Stimulated activated CD8-positive, alpha-beta memory T cell treated with anti-CD3 and anti-CD28 coated beads, Interleukin-12 subunit alpha, Interleukin-12 subunit beta, amount 100 ng/mL, for 4 hours (primary cell): ENCODE measurements at places on chromosomes 7 and 10.

DNA sequence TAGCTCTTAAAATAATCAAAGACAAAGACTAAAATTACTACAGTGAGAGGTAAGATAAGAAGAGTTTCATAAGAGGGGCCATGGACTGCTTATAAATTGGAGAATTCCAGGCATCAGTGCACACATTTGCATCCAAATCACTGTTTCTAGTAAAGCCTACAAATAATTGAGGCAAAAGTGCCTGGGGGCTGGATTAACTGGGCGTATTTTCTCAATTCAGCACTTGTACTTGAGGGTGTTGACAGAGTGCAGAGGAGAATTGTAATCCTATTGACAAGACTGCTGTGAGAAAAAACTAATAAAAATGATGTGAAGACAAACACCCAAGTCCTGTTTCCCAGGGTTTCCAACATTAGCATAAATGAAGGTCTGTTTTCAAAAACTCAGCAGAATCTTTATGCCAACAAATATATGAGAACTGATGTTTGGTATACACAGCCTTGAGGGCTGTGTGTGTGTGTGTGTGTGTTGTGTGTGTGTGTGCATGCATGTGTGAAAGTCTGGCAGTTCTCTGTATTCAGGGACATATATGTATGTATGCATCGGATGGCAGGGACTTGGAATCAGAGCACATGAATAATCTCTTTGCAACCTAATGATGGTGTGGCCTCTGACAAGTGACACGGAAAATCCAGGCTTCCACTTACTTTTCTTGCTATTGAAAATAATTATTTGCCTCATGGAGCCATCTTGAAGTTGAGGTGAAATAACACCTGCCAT, 182.1 kb upstream of the CDC14C start:
- no peak for DNase-seq

DNA sequence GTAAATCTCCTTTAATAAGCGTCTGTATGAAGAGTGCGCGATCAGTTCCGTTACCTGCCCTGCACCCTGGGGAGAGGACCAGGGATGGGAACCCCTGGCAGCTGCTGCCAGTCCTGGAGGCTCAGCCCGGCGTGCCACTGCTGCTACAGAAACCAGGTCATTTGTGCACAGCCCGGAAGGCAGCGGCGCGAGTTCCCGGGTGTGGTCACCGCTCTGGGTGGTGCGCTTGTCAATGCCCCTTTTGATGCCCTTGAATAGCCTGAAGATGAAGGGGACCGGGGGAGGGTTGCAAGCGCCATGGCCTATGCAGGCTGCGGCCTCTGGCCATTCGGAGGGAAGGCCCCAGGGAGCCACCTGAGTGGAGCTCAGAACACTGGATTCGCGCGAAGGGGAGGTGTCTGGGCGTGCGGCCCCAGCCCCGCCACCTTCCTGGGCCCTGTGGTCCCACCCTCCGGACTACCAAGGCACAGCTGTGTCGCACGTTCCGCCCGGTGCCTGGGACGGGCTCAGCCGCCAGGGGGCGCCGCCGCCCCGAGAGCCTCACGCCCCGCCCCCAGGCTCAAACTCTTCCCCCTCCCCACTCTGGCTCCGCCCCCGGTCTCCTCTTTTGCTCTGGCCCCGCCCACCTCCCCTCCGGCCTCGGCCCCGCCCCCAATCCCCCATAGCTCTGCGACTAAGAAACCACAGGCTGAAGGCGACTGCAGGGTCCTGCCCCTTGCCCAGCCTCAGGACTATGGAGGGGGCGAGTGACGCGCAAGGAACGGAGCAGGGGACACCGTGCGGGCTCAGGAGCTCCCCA, 16.5 kb downstream of the AP5Z1 start:
- peak; percentile 60 for DNase-seq

- no peak for DNase-seq
These were observed 12.7 kb downstream of the GET4 start for GRCh38 chr7:889025-889390.

DNA sequence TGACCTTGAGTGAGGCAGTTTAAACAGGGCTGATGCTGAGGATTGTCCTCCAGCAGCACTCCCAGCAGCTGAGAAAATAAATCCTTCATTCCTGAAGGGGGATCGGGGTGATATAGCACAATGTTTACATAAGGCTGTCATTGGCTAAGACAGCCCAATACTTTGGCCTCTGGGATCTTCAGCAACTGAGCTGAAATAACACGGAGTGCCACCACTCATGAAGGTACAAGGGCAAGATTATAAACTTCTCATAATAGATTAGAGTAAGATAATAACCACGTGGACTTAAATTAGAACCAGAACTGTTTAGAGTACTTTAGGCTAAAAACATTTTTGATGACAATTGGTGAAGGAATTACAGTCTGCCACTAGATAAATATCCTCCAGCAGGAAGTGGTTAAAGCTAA, 70.0 kb upstream of the PAPSS2 start:
- no peak for DNase-seq

- peak; percentile 22 for DNase-seq
These were observed 85.0 kb downstream of the PRKCQ start for GRCh38 chr10:6494936-6495592.

DNA sequence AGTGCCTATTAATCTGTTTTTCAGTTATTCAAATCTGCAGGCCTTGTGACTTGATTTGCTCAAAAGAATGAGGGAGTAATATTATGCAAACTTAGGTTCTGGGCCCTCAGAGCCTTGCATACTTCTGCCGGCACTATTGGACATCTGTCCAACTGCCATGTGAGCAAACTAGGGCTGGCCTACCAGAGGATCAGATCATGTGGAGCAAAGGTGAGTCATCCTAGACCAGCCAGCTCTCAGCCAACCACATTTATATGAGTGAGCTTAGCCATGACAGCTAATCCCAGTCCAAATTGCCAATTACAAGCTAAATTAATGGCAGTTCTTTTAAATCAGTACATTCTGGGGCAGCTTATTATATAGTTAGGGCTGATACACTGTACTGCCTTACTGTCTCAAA, 69.6 kb downstream of the SDHAF3 start:
- no peak for DNase-seq

- DNase-seq = no peak
These were observed 82.6 kb downstream of the GPR26 start for GRCh38 chr10:123748711-123749110.

DNA sequence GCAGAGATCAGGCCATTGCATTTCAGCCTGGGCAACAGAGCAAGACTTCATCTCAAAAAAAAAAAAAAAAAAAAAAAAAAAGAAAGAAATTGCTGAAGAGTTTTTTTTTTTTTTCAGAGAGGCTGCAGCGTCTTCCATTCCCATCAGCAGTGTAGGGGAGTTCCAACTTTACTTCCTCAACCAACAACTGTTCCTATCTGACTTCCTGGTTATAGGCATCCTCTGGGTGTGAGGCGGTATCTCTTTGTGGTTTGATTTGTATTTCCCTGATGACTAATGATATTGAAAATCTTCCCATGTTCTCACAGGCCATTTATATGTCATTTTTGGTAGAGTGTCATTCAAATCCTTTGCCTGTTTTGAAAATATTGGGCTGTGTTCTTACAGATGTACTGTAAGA, 40.2 kb downstream of the PRTFDC1 start:
- no peak for DNase-seq

DNA sequence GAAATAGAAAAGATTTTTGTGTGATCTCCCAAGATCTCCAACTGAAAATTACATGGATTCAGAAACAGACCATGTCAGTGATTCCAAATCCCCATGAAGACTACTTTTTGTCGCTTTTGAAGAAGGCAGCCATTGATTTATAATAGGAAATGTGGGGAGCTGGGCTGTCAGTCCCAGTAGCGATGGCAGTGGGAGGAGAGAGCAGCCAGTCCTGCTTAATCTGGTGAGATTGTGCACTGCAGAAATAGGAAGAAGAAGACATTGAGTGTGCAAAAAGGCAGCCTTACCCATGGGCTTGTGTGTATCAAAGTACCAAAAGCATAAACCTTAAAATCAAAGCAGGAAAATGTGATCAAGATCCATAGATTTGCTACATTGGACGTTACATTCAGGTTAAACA, 4.8 kb downstream of the ADRB1 start:
- no peak for DNase-seq

GRCh38 chr10:132867801-132868644, 74.3 kb downstream of the CFAP46 start:
- no peak for DNase-seq

DNA sequence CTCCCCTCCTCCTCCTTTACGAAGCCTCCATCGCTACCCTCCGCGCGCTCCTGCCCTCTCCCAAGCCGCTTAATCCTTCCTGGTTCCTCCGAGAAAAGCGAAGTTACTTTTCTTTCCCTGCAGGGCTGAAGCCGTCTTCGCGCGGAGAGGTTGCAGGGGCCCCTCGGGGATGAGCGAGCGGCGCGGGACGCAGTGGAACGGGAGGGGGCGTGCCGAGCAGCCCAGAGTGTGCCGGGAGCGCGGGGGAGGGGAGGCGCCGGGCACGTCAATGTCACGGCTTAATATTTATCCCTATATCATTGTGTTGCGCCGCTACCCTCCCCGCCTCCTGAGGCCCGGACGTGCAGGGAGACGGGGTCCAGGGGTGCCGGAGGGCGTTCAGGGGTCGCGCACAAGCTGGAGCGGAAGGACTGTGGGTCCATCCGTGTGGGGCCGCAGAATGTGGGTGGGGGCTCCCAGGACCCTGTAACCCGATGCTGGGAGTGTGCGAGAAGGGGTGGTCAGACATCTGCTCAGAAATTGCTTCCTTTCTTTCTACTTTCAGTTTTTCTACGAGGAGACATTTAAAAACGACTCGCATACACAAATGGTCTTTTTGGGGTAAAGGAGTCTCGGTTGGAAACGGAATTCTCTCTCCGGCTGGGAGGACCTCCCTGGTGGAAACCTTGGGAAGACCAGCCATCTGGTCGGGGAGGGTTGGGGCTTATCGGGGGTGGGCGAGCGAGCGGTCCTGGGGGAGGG, 2.4 kb downstream of the CDK6 start:
- peak; percentile 64 for DNase-seq

DNA sequence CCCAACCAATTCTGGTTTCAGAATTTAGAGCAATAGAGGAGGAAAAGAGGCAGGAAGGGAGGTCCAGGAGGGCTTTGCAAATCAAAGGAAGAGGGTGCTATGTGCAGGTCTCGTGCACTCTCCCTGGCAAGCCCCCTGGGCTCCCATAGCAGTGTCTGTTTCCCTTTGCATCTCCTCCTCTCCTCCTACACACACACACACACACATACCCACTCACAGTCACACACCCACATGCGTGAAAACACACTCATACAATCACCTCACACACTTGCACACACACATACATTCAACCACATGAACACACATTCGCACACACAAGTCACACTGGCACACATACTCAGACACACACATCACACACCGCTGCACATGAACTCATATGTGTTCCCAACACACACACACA, 105.3 kb downstream of the OAT start:
- DNase-seq = no peak

GRCh38 chr7:90563286-90563685, 32.8 kb upstream of the CDK14 start:
- no peak for DNase-seq

DNA sequence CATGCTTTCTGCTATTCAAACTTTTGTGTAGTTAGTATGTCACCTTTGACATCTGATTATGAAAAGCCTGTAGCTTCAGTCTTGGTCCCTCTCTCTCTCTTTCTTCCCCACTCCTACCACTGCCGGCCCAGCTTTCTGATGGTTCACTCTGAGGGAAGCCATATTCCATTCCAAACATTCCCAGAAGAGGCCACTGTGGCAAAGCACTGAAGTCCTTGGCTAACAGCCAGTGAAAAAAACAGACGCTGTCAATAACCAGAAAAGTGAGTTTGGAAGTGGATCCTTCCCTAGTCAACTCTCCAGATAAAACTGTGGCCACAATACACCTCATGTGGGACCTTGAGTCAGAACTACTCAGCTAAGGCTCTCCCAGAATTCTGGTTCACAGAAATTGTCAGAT, 950.7 kb upstream of the PHF14 start:
- no peak for DNase-seq

- DNase-seq = no peak
These were observed 27.3 kb downstream of the GNG11 start for GRCh38 chr7:93948873-93949272.

GRCh38 chr7:31047313-31048146, 4.6 kb upstream of the ADCYAP1R1 start:
- DNase-seq = no peak

- DNase-seq = no peak
These were observed 119.2 kb downstream of the MBL2 start for GRCh38 chr10:52653263-52653909.
